NCI-H82 (cell line): ENCODE measurements at places on chromosomes 4 and X.

DNA sequence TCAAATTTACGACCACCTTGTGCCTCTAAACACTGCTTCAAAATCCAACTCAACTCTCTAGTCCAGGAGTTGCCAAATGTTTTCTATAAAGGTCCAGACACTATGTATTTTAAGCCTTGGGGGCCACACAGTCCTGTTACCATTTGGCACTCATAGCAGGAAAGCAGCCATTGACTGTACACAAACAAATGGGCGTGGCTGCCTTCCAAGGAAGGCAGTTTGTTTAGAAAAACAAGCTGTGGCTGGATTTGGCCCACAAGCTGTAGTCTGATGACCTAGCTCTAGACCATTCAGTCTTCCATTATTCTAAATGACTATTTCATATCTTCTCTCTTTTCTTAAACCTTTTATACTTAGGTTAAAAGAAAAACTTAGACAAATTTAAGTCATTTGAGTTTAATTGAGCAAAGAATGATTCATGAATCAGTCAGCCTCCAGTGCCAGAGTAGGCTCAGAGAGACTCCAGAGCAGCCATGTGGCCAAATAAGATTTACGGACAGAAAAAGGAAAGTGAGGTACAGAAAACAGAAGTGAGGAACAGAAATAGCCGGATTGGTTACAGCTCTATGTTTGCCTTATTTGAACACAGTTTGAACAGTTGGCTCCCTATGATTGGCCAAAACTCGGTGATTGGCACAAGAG lies 825.8 kb upstream of the LCORL start:
- no peak for DNase-seq

DNA sequence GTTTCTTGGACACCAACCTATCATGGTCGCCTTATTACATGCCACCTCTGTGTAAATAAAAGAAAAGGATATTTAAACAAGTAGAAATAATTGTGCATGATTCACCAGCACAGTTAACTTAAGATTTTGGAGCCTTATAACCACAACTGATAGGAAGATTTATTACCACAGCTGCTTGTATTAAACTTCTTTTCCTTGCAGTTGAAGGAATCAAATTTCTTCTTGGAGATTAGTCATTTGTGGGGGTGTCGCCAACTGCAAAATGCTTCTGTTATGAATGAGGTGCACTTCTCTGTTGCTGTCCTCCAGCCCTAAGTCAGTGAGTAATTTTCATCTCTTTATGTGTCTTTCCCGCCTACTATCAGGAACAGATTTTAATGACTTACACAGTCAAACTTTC lies 73.3 kb downstream of the OR13H1 start:
- no peak for DNase-seq

- no peak for DNase-seq
Measured at GRCh38 chr4:53105313-53105712, 243.2 kb downstream of the RASL11B start.

DNA sequence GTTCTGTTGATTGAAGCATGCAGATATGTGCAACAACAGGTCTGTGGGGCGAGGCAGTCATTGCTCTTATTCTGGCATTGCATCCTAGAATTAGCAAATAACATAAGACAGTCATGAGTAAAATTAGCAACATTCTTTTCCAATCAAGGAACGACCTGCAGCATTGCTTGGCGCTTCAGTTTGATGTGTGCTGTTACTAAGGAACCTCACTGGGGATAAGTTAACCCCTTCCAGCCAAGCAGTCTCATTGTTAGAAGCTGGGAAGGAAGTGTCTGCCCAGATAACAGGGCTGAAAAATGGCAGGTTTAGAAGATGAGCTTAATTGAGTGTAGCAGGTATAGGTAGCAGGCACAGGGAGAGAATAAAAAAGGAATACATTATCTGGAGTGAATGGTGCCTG lies 55.4 kb downstream of the RBM46 start:
- no peak for DNase-seq

- no peak for DNase-seq
Measured at GRCh38 chrX:77953302-77953701, 16.1 kb downstream of the PGAM4 start.

DNA sequence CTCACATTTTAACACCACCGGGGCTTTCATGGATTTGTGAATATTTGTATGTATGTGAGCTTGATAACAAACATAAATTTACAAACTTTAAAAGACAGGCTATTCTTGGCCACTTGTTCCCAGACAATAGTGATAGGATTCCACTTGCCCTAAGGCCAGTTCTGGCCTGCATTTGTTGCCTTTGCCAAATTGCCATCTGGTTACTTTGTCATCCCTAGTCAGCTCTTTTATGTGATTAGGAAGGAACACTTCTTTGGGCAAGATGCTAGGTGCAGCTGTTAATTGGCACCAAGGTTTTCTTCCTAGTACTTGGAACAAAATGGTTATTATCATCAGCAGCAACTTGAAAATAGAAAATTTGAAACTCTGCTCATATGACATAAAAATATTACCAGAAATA lies 63.3 kb downstream of the CCSER1 start:
- peak; percentile 54 for DNase-seq

GRCh38 chr4:127920521-127920920 lies 39.8 kb downstream of the PLK4 start:
- no peak for DNase-seq

DNA sequence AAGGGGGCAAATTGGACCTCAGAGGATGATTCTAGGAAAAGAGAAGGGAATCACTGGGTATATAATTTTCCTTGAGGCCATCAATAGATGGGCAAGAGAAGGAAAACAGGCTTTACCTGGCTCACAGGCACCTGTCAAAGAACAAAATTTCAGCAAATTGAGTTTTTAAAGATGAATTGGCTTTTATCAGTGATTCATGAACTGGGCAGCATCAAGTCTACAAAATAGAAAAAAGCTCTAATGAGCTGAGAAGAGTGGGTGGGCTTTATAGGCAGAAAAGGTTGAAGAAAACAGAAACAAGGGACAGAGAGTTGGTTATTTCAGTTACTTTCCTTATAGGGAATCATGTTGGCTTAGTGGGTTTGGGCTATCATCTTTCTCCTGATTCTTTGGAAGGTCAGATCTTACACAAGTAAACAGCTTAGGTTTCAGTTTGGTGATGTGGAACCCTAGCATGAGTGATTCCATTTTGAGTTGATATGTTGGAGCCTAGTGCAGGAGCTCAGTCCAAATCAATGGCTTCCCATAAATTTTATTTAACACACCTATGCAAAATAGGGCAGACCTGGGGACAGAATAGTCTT lies 120.7 kb upstream of the MED14 start:
- no peak for DNase-seq

GRCh38 chr4:150540536-150540935 lies 41.4 kb upstream of the MAB21L2 start:
- DNase-seq: no peak

- no peak for DNase-seq
Measured at GRCh38 chr4:142813388-142813787, 32.7 kb downstream of the INPP4B start.

DNA sequence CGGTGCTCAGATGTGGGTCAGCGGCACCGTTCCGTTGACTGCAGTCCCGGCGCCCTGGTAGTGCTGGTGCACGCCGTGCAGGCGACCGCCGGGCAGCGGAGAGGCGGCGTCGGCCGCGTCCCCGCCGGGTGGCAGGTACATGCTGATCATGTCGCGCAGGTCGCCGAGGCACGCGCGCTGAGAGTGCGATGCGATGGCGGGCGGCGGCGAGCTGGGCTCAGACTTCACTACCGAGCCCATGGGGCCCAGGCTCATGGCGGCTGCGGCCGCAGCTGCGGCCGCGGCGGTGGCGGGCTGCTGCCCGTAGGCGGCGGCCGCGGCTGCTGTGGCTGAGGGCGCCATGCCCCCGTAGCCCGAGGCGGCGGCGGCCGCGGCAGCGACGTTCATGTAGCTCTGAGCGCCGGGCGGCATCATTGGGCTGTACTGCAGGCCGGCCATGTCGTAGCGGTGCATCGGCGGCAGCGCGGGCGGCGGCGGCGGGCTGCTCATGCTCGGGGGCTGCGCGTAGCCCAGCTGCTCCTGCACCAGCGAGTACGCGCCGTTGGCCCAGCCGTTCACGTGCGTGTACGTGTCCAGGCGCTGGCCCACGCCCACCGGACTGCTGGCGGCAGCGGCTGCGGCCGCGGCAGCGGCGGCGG lies 1.0 kb downstream of the SOX3 start:
- peak; percentile 56 for DNase-seq

- DNase-seq: no peak
Measured at GRCh38 chrX:23118890-23119527, 119.2 kb downstream of the DDX53 start.

GRCh38 chr4:79241846-79242245 lies 84.0 kb downstream of the NAA11 start:
- DNase-seq: peak; percentile 53

DNA sequence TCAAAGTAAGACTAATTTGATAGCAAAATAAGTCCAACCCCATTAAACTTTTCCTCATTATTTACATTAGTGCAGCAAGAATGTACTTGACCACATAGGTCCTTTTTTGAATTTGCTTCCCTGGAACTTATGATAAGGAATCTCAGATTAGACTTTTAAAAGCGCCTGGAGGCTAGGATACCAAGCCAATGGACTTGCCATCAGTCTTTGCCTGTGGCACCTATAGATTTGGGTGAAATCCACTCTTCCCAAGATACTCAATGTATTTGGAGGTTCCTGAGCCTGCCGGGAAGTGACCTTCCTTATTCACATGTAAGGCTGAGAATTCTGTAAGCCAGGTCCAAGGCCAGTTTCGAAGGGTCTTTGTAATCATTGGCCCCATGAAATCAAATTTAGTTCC lies 553.6 kb downstream of the ADGRL3 start:
- no peak for DNase-seq

- DNase-seq: peak; percentile 17
Measured at GRCh38 chr4:168942985-168943384, 67.1 kb downstream of the CBR4 start.

DNA sequence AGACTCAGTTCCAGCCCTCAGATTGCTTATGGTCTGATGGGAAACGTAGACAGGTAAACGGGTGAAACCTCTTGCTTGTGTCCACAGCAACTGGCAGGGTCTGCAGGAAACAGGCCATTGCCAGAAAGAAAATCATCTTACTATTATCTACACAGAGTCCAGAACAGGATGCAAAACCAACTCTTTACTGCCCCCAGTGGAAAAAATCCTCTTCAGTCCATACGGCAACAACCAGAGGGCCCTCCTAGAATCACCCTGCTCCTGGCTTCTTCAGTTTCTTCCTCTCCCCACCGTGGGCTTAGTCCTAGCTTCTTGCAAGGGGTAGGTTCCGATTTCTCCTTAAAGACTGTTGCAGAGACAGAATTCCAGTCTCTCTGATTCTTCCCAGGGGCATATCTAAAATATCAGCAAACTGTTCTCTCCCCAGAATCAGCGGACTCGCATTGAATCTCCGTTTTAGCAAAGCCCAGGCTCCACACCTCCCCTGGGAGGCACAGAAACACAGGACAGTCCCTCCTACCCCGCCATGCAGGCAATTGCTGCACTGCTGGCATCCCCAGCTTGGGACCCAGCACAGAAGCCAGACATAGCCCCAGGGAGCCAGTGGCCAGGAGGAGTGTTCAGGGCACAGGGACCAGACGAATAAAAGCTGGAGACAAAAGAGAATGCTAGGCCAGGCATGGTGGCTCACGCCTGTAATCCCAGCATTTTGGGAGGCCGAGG lies 41.0 kb upstream of the SH3RF1 start:
- DNase-seq: peak; percentile 80

GRCh38 chr4:25343671-25344070 lies 31.1 kb downstream of the ZCCHC4 start:
- DNase-seq: no peak

DNA sequence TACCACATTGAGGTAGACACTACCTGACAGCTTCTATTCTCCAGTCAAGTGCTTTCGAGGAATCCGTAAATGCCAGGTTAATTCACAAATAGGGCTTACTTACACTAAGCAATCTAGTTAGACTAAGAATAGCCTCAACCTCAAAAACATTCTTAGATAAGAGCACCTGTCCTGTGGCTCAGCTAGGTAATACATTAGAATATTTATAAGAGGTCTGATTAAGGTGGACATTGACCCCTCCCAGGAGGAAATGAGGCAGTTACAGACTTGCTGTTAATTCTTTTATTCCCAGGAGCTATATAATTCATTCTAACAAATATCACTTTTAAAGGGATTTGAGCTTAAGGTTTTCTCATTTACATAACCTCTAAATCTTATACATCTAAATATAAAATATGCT lies 758.1 kb downstream of the GRID2 start:
- DNase-seq: no peak

DNA sequence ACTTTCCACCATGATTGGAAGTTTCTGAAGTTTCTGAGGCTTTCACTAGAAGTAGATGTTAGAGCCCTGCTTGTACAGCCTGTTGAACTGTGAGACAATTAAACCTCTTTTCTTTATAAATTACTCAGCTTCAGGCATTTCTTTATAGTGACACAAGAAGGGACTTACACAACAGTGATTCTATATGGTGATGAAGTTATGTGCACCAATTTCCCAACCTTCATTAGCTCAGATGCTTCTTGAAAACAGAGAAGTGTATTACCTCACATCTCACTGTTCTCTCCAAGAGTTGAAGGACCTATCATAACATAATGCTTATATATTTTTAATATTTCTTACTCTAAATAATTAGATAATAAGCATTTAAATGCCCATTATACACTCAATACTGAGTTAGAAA lies 202.1 kb upstream of the ANXA10 start:
- no peak for DNase-seq

DNA sequence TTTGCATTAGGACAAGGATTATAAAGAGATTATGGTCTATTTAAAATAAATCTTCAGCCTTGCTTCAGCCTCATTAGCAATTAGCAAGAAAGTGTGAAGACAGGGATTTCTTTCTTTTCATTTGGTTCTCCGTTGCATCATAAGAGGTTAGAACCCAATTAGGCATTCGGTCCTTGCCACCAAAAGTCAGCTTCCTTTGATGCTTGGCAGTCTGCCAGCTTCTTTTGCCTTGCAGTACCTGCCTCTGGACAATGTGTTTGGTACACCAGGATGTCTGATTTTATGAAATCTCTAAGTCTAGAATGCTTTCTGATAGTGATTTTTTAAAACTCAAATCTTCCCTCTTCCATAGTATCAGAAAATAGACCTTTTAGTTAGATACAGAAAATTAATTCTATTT lies 12.4 kb downstream of the SMIM20 start:
- peak; percentile 70 for DNase-seq

- no peak for DNase-seq
Measured at GRCh38 chr4:71857713-71858451, 74.0 kb upstream of the GC start.
